Caki2 (cell line): ENCODE measurements at places on chromosomes 13 and 19. TPM values are rescaled to one million over a fixed set of nuclear protein-coding genes. Genes with fewer than 3 reads are reported as not detected.

GRCh38 chr13:37870489-37870845, 895 bp upstream of the TRPC4 start:
- no peak for DNase-seq

GRCh38 chr13:37134411-37135041, 29.1 kb upstream of the CSNK1A1L start:
- DNase-seq, result no peak

GRCh38 chr19:38666663-38667511, 19.4 kb downstream of the ACTN4 start:
- peak; percentile 64 for DNase-seq

- DNase-seq, result no peak
Observed at GRCh38 chr19:51387924-51388389, at the start of gene LIM2. LIM2 (minus strand) TSS chr19:51387974; CDS start chr19:51387443, 531 bp downstream.

GRCh38 chr19:55353356-55353802, 1.1 kb downstream of the COX6B2 start:
- DNase-seq, result no peak

DNA sequence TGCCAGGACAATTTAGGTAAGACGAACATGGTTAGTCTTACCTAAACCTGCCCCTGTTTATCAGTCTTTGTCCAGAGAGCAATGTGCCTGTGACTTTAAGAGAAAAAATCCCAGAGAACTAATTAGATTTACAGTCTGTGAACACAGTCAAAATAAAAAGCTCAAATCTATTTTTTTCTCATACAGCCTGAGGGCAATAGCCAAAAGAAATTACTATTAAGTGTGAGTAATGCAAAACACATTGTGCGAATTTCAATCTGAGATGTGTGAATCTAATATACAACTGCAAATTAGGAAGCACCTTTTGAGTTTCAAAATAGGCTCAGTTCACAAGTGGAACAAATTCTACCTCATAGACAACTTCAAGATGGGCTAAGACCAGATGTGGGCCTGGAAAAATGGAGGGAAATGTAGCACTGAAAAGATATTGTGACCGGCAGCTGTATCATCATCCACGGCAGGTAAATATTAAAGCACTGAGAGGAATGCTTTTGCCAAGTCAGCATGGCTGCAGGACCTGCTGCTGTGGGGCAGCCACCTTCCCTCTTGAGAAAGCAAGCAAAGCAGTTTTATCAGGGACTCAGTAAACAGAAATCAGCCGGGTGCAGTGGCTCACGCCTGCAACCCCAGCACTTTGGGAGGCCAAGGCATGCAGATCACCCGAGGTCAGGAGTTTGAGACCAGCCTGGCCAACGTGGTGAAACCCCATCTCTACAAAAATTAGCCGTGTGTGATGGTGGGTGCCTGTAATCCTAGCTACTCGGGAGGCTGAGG, 114.8 kb downstream of the KATNAL1 start:
- DNase-seq, result no peak

- peak; percentile 48 for DNase-seq
Observed at GRCh38 chr19:36837176-36837905, 846 bp downstream of the ZNF790 start.

DNA sequence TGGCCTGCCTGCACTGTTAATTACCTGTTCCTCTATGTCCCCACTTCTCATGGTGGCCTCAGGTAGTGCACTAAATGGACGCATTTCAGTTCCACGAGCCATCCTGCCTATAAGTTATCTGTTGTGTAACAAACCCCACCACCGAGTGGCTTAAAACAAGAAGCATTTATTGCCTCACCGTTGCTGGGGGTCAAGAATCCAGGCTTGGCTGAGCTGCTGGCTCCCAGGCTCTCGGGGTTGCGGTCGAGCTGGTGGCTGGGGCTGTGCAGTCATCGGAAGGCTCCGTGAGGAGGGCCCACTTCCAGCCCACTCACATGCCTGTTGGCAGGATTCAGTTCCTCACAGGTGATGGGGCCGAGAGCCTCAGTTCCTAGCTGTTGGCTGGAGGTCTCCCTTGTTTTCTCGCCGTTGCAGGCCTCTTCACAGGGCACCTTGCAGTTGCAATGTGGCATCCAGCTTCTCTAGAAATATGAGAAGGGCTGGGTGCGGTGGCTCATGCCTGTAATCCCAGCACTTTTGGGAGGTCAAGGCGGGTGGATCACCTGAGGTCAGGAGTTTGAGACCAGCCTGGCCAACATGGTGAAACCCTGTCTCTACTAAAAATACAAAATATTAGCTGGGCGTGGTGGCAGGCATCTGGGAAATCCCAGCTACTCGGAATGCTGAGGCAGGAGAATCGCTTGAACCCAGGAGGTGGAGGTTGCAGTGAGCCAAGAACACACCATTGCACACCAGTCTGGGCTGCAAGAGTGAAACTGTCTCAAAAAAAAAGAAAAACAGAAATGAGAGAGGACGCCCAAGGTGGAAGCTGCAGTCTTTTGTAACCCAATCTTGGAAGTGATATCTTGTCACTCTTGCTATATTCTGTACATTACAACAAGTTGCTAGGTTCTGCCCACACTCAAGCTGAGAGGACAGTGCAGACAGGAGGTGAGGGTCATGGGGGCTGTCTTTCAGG, 6.5 kb upstream of the PTOV1 start:
- DNase-seq, result no peak

- DNase-seq, result no peak
Observed at GRCh38 chr13:51599444-51600176, 15.3 kb downstream of the WDFY2 start.

DNA sequence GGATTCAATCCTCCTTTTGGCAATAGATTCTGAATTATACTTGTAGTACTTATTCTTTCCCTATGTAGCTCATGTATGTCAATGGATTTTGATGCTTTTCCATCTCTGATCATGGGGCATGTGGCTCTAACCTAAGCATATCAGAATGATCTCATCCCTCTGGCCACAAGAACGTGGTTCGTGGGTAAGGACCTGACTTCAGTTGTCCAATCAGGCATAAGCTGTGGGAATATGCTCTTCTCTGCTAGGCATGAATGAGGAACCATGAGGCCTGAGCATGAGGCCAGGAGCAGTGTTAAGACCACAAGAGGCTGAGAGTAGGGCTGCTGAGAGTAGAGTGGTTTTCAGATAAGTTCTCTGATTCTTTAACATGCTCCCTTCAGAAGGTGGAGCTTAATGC, 292.4 kb upstream of the TSHZ3 start:
- no peak for DNase-seq

SIN3B gene
- 13.3 and 21.9 TPM in 2 replicates for total RNA-seq

ZNF723 gene
- not detected in 2 replicates for total RNA-seq

FCER2 gene
- not detected in 2 replicates for total RNA-seq
